ENCODE measurements at places on chromosomes 3 and 15.

DNA sequence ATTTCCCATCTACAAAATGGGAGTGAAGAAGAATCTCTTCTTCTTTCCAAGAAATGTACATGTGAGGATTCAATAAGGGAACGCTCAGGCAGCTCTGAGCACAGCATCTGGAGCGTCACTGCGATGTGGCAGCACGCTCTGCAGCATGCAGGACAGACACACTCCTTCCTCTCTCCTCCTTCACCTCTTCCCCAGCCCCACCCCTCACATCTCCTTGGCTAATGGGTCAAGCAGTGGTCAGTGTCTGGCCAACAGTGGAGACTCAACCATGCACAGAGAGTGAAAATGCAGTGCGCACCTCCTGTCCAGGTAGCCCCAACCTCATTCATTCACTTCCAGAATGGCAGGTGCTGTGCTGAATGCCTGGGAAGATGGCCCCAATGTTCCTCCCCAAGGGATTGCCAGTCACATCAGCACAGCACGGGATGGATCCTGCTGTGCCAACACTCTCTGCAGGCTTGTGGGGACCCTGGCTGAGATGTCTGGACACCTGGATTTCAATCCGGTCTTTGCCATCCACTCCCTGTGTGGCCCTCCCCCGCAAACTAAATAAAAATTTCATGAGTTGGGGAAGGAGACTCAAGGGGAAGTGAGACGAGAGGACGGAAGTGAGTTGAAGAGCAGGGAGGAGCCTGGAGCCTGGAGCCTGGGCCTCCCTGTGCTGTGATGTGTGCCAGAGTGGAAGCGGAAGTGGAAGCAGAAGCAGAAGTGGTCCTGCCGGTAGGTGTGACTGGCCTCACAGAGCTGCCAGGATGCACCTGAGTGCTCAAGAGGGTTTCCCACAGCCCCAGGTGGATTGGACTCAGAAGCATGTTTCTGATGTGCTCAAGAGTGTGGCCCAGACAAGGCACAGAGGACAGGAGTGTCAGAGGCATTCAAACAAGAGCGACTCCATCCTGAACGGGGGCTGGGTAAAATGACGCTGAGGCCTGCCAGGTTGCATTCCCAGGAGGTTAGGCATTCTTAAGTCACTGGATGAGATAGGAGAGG is 163.9 kb downstream of the SMAD6 start:
- no peak for DNase-seq

- DNase-seq = no peak
These were observed 11.7 kb downstream of the SLC25A36 start for GRCh38 chr3:140953028-140953960.

DNA sequence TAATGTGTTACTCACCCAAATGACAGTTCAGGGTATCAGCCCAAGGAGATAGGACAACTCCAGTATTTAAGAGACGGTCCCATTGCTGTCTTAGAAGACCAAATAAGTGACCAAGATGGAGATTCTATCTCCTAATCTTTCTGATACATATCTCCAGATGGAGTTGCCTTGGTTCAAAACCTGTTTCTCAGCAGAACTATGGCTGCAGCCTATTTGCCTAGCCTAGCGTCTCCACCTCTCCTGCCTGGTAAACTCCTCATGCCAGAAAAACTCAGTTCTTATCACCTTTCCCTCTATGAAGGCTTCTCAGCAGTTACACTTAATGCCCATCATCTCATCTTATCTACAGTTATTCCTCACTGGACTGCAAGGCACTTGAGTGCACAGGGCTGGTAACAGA is 1.2 kb upstream of the CSPG5 start:
- DNase-seq = no peak

DNA sequence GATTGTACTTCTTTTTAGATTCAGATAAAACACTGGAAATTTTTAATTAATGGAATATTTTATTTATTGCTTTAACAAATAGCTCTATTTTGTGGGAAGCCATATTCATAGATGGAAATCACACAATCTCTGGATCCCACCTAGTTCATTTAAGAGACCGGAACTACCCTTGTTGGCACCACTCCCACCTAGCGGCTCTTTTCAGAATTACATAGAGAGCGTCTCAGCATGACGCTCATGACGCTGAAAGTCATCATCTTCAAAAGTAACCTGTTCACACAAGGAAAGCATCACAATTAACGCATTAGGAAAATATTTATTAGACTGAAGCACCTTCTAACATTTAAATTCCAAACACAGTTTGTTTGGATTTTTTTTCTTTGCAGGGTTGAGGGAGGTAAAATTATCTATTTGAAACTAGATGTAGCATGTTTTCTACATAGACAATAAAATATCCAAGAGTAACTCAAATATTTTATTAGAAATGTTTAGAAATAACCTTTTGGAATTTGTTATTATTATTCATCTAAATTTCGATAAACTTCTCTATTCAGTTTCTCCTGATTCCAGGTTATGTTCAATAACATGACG is 214.9 kb upstream of the ARRDC4 start:
- DNase-seq = no peak

GRCh38 chr3:332701-333100 is 136.1 kb downstream of the CHL1 start:
- no peak for DNase-seq

DNA sequence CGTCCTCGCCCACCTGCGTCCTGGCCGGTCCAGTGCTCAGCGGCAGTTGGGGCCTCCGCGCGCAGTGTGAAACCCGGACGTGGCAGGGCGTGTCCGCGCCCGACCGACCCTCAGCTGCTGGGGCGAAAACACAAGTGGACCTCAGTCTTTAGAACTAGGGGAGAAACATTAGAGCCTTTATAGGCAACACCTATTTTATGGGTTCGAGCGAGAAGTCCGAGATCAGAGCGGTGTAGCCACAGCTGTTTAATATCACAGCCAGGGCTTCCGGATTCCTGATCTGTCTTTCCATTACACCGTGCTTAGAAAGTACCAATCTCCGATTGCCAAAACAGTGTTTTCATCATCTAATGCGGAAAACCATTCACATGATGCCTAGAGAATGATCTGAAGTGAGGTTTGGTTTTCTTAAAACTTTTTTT is 506 bp downstream of the RAD51 start:
- no peak for DNase-seq

GRCh38 chr3:49567406-49567805 is 13.1 kb downstream of the BSN start:
- DNase-seq = no peak

Data from NCI-H187 treated with DMSO at 0.1 percent for 48 hours (cell line).